ENCODE measurements at places on chromosomes 5 and 9.

GRCh38 chr9:82140471-82140870 lies 151.9 kb downstream of the SPATA31D1 start:
- no peak for DNase-seq

DNA sequence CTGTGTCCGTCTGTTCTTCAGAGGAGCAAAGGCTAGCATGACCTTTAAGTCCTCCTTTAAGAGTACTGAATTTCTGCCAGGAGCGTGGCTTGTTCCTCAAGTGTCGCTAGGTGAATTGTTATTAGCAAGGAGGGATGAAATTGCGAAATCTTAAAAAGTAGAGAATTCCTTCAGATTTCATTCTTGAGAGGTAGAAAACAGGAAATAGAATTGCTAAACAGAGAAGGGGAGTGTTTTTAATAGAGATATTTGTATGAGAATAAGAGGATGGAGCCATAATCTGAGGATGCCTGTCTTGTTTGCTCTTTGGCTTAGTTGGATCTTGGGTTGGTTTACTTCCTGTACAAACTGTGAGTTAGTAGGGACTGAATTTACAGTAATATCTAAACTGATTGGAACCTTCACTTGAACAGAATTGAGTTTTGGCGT lies 39.2 kb downstream of the EXOSC2 start:
- DNase-seq = no peak

DNA sequence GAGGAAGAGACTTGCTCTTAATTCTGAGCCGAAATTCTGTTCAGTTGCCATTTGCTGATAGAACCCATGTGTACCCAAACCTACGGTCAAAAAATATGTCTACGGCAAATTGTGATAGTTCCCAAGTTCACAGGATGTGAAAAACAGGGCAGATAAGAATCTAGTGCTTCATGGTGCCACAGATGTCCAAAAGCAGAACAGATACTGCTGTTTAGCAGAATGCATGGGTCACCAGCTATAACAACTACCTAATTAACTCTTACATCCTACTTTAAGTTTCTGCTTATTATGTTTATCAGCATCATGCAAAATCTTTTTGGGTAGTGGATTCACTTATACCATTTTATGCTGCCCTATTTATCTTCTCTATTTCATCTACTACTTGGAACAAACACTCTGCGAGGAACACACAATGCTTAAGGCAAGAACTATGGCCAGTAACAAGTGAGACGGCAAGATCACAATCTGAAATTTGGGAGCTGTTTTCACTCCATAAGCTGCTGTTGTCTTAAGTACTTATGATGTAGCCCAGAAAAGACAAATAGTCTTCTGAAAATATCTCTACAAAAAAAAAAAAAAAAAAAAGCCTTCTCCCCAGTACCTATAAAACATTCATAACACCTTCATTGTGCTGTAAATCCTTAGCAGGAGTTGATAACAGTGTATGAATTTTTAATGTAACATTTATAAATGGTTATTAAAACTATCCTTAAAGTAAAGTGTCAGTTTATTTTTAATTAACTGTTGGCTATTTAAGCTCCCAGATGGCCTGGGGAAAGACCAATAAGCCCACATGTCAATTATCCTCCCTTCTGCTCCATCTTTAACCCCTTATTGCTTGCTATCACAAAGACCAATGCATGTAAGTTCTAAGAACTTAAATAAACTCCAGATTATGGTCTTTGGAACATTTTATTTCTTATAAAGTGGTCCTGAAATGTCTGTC lies 232.3 kb downstream of the TLR4 start:
- no peak for DNase-seq

DNA sequence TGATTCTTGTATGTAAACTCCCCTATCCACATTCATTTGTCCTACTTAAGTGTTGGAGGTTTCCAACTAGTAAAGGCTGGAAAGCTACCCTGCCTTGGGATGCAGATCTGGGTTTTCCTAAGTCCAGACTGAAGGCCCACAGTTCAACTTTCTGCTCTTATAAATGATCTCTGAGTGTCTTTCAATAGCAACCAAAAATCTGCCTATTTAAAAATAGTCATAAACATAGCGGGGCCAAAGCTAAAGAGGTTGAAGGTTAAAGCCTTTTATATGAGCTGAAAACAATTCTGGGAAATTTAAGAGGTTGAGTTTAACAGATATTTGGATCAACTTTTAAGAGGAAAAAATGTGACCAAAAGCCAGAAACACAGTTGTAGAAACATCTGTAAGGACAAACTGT lies 87.2 kb downstream of the NTRK2 start:
- no peak for DNase-seq

GRCh38 chr5:36310138-36310537 lies 8.4 kb upstream of the RANBP3L start:
- no peak for DNase-seq

- peak; percentile 88 for DNase-seq
These were observed at the start of gene TRIM41 for GRCh38 chr5:181223058-181223728. Gene TRIM41, plus strand, starts transcription at chr5:181223281. Its CDS starts 719 bp downstream, at chr5:181224000.

GRCh38 chr9:130026583-130027340 lies 16.2 kb downstream of the FNBP1 start:
- DNase-seq = no peak

GRCh38 chr5:10789726-10790125 lies 28.7 kb upstream of the DAP start:
- DNase-seq = peak; percentile 15

DNA sequence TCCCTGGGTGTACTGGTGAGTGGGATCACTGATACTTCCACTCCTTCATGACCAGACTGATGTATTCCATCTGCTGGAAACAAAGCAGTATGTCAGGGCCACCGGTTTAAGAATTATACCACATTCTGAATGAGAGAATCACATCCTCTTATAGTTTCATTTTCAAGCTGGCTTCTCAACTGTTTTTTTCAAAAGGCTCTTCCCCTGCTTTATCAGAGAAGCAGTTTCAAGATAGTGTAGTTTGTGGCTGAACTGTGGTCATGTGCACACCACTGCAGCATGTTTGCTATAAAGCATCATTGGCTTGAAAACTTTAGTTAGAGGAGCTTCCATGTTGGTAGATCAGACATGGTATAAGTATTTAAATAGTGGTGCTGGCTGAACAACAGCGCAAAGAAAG lies 450.5 kb upstream of the CDH10 start:
- DNase-seq = no peak

DNA sequence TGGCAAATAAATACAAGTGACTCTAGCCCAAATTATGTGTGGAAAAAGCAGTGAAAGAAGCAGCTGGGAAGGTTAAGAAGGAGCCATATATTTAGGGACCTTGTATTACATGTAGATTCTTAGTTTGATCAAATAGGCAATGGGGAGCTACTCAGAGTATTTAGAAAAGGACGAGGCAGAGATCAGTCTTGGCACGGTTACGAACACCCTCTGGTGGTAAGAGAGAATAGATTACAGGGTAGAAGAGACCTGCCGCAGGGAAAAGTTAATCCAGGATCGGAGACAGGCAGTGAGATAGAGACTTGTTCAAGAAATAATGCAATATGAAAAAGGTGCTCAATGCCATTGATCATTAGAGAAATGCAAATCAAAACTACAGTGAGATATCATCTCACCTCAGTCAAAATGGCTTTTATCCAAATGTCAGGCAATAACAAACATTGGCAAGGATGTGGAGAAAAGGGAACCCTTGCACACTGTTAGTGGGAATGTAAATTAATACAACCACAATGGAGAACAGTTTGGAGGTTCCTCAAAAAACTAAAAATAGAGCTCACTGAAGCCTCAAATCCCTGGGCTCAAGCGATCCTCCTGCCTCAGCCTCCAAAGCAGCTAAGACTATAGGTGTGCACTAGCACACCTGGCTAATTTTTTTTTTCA lies 12.0 kb downstream of the INIP start:
- DNase-seq = no peak

GRCh38 chr5:125575891-125576505 lies 829.6 kb upstream of the ZNF608 start:
- DNase-seq = no peak

GRCh38 chr9:71279151-71279739 lies 157.8 kb upstream of the TRPM3 start:
- DNase-seq = no peak

DNA sequence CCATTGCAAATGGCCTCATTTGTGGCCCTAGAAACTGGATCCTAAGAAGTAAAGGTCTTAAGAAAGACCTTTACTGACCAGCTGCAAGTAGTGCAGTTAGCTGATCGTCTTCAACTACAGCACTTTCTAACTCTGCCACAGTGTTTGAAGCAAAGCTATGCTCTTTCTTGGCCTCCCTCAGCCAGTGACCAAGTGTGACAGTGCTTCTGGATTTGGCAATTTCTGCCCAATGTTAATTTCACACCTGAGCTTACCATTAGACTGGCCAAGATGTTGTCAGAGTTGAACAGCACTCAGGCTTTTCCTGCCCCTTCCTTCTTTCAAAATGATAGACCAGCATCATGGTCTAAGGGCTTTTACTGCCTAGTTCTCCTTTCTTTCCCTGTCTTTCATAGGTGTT lies 36.1 kb downstream of the UHRF2 start:
- DNase-seq = no peak

- no peak for DNase-seq
These were observed 66.5 kb upstream of the RICTOR start for GRCh38 chr5:39140558-39141168.

Measured in GM04503 (cell line).